AG10803 (cell line): ENCODE measurements at places on chromosomes 11 and 22.
A peak's percentile ranks its signal among the peaks of the same experiment; 100 is the strongest.

DNA sequence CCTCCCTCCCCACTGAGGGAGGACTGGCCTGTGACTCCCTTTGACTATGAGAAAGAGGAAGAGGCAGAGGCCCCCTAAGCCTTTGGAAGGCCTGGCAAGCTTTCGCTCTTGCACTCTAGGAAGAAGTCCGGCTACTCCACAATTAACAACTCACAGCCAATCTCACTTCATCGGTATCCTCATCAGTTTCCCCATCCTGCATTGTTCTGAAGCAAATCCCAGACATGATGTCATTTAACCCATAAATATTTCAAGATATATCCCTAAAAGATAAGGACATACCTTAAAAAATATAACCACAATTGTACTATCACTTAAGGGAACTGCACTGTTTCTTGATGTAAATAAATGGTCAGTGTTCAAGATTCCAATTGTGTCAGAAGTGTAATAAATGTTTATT is 63.1 kb downstream of the CWC15 start:
- peak; percentile 35 for DNase-seq

- DNase-seq, result no peak
Observed at GRCh38 chr11:33624083-33624482, 76.5 kb downstream of the C11orf91 start.

- DNase-seq, result no peak
Observed at GRCh38 chr22:42887120-42887519, 30.0 kb upstream of the ARFGAP3 start.

DNA sequence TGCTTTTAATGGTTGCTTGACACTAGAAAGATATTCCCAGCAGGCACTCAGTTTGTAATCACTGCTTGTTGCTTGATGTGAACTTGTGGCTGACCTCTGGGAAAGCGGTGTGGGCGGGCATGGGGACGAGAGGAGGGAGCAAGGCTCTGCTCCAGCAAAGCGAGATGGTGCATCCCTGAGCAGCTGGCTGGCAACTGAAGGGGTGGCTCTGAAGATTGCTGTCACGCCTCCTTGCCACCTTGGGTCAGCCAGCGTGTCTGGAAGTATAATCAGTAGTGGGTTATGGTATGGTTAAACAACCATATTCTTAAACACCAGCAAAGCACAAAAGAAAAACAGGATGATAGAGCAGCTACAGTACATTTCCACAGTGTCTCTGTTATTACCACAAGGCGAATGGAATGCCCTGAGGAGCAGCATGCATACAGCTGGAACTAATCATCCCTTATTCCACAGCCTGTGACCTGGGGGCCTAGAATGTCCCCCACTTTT is 124.5 kb downstream of the TRIM44 start:
- DNase-seq, result peak; percentile 77

DNA sequence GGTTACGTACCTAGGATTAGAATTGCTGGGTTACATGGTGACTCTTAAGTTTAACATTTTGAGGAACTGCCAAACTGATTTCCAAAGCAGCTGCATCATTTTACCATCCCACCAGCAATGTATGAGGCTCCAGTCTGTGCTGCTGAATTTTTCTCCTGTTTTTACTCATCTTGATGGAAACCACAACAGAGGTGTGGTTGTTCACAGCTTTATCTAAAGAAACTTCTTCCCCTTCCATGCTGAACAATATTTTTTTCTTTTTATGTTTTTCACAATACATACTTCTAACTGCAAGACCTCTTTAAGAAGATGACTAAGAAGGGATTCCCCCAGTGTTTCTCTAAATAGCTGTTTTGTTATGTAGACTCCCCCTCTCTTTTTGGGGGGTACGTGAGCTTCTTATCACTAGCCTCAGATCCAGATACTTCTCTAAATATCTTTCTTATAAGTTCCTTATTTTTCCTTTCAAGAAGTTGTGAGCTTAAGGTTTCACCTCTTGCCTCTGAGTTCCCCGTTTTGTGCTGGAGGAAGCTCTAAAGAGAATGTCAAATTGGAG is 24.0 kb downstream of the TCP11L1 start:
- peak; percentile 82 for DNase-seq

DNA sequence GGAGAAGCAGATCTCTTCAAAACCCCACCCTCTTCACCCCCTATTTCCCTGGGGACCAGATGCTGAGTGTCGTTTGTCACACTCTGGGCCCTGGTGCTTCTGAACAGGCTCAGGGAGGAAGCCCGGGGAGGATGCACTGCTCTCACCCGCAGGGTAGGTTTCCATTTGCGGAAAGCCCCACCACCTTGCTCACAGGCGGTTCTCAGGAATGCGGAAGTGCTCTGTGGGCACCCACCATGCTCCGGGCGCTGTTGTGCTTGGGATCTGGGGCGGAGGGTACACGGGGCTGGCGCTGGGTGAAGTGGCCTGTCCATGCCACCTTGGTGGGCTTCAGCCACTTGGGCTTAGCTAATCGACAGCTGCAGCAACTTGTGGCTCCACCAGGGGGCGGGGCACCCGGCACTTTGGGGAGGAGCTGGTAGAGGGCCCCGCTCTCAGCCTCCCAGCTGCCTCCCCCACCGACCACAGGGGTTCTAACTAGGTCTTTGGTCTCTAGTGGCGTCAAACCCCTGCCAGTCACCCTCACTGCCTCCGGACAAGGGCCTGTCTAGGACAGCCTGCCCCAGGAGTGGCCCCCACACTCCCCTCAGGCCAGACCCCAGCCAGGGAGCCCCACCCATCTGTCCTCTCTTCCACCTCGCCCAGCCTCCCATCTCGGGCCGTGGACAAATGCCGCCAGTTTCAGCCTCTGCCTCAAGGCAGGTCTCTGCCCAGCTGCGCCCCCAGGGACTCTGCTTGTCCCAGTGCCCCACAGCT is 7.4 kb downstream of the NDUFV1 start:
- DNase-seq, result peak; percentile 38

GRCh38 chr22:45180146-45180679 is 16.5 kb downstream of the NUP50 start:
- no peak for DNase-seq

DNA sequence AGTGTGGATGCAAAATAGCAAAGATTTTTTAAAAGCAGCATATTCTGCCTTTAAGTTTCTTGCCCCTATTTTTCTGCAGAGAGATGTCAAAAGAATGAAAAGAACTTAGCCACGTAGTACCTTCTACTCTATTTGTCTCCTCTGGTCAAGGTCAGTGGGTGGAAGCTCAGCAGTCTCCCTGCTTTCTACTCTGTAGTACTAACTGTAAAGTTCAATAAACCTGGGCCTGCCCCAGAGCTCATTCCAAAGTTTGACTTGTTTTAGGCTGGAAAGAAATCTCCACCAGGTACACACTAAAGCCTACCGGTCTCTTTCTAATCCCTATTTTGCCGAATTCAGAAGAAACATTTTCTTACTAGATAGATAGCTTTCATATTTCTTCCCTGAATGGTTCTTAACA is 247.9 kb upstream of the ARHGAP20 start:
- no peak for DNase-seq

GRCh38 chr22:49066619-49067018 is 761.1 kb downstream of the BRD1 start:
- no peak for DNase-seq

GRCh38 chr11:72349616-72350218 is 84.6 kb downstream of the CLPB start:
- no peak for DNase-seq

GRCh38 chr11:14642453-14642852 is 1.2 kb upstream of the PDE3B start:
- DNase-seq, result no peak

DNA sequence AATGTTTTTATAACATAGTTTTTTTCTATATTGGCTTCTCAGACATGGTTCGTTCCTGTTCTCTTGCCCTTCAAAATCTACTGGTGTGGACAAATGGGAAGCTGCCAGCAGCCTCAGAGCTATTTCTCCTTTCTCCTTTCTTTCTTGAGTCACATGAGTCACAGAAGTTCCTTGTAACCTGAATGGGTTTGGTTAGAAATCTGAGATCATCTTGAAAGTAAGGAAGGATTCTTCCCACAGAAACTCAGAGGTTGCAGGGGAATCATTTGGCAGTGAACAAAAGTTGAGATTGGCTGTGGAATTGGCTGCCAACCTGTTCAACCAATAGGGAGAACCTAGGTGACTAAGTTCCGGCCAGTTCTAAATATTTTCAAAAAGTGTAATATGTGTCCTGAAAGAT is 12.5 kb downstream of the PLET1 start:
- peak; percentile 34 for DNase-seq
